ENCODE measurements at places on chromosomes 7 and 10.

GRCh38 chr7:124752310-124752709, 13.3 kb downstream of the GPR37 start:
- DNase-seq: no peak

DNA sequence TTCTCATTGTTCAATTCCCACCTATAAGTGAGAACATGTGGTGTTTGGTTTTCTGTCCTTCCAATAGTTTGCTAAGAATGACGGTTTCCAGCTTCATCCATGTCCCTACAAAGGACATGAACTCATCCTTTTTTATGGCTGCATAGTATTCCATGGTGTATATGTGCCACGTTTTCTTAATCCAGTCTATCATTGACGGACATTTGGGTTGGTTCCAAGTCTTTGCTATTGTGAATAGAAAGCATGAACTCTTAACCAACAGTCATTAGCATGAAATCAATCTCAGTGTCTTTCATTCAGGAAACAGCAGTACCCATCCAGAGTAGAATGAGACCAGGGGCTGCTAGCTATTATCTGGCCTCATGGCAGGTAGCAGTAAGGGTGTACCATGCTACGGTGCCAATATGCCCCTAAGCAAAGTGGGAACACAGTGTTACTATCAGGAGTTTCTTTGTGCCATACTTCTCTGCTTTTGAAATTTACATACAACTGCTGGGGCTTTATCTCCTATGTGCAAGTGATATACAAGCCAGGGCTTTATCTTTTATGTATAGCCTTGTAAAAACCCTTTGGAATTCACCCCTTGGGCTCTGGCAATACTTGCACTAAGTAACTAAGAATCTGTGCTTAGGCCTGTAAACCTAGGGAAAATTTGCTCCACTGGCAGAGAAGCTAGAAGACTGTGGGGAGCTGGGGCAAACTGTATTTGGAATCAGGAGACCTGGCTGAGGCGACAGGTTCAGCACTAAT, 5.4 kb downstream of the PON2 start:
- no peak for DNase-seq

DNA sequence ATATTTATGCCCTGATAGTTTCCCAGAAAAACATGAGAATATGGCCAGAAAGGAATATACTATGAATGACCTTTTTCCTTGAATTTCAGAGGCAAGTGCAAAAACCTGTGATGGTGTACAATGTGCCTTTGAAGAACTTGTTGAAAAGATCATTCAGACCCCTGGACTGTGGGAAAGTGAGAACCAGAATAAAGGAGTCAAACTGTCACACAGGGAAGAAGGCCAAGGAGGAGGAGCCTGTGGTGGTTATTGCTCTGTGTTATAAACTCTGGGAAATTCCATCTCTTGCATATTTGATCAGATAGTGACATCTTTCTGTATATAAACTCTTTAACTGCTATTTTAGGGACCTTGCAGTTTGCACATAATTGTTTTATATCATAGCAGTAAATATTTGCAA, 33.7 kb downstream of the RAB18 start:
- DNase-seq: no peak

DNA sequence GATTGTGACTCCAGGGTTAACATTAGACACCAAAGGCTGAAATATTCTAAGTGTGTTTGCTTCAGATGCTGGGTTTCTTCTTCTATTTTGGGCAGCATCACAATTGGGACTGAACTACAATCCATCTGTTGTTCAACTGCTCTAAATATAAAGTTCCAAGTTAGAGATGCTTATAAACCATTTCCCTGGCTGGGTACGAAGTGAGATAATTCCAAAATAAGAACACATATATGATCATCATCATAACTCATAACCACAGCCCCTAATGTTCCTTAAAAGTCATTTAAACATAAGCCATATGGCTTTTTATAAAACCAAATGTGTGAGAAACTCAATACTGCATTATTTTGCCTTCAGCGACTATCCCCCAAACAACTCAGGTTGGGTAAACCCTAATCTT, 28.8 kb downstream of the DNA2 start:
- no peak for DNase-seq

DNA sequence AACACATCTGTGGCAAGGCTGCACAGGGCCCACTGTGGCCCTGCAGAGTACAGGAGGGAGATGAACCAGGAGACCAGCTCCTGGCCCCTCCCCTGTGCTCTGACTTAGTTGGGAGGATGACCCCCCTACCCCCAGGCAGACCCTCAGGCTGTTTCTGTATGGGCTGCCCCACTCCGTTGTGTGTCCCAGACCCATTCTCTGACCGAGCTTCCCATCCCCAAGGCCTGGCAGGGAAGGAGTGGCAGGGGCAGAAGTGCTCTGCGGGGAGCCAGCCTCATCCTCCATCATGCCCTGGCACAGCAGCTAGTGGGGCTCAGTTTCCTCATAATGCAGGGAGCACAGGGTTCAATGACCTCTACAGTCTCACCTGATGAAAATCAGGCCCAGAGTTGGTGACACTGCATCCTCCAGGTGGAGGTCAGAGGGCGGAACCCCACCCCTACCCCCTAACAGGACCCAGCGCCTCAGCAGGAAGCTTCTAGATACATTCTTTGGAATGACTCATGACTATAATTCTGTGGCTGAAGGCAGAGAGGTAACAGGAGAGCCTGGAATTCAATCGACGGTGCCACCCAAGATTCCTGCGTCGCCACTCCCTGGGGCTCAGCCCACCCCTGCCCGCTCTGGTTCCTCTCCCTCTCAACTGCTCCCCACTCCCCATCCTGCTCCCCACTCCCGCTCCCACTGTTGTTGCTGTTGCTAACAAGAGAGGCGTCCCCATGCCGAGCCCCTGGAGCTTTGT, 18.2 kb downstream of the PODXL start:
- no peak for DNase-seq

- no peak for DNase-seq
Observed at GRCh38 chr7:138542183-138542582, 82.1 kb downstream of the TRIM24 start.

DNA sequence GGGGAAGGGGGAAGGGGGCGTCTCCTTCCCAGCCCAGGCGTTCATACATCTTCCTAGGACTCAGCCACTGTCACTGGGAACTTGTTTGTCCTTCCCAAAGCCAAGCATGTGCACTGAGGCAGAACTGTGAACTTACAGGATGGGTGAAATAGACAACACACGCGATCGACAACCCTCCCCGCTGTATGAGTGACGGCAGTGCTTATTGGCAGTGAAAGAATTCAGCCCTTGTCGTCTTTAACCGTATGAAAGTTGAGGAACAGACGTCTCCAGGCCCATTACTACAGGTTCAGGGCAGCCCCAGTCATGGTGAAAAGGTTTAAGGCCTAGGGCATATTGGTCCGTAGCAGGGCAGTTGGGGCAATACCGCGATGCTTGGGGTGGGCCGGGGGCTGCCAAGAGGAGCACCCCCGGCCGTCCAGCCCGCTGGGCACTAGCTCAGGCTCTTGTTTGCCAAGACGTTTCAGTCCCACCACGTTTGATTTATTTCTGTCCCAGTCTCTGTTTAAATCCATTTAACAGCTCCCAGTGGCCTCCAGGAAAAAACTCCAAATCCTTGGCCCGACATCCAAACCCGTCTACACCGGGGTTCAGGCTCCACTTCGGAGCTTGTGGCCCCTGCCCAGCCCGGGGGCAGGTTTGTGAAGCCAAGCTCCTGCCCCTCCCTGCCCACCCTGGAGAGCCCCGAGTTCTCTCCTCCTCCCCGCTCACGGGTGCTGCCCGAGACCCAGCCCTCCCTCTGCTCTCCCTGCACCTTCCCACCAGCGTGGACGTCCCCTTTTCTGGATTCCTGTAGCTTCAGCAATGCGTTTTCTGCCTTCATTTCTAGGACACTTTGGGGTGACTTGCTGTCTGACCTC, 159.8 kb downstream of the DNAJB6 start:
- no peak for DNase-seq

DNA sequence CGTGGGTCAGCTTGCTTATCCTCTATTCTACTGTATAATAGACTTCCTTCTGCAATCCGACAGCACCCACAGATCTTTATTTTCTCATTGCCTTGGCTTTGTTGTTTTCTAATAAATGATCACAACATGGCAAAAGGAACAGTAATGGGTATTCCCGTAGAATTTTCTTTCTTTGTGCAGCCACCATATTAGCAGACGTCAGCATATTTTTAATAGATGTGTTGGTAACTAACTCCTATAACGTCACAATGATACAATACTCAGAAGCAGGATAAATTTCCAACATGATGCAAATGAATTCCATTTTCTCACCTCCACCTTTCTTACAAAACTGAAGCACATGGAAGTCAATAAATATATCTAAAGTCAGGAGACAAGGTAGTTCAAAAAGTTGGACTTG, 617.6 kb downstream of the MAGI2 start:
- no peak for DNase-seq

GRCh38 chr7:141190495-141190894, 116.6 kb downstream of the TMEM178B start:
- no peak for DNase-seq

DNA sequence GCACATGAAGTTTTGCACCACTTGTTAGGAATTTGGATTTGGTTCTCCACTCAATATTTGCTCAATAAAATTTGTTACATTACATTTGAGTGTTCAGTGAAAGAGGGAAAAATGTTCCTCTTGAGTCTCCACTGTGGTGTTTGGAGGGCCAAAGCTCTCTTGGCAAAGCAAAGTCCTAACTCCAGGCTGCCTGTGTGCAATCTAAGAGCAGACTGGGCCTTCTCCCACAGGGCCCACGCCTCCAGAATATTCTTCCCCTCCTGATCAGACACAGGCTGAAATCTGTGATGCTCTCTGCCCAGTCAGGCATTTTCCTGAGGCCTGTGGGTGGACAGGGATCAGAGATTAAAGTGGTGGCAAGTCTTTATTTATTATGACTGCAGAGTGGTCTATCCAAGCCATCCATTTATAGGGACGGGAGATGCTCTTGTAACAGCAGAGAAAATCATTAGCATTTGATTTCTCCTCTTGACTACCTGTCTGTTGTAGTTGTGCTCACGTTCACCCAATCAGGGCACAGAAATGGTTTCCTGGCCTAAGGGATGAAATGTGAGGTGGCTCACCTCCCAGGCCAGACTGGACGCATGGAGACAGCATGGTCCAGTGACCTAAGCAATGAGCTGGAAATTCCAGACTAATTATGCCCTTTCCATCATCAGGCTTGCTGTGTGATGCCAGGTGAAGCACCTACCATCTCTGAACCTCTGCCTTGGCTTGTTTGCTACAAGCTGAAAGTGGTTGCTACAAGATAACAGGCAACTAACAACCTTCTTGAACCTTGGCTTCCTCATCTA, 147.1 kb upstream of the NRBF2 start:
- DNase-seq: no peak

Measured in NCI-H1048 (cell line).